ENCODE measurements at places on chromosomes 11 and 22.

GRCh38 chr22:44143105-44143474 is 37.6 kb upstream of the PARVG start:
- DNase-seq, result no peak

DNA sequence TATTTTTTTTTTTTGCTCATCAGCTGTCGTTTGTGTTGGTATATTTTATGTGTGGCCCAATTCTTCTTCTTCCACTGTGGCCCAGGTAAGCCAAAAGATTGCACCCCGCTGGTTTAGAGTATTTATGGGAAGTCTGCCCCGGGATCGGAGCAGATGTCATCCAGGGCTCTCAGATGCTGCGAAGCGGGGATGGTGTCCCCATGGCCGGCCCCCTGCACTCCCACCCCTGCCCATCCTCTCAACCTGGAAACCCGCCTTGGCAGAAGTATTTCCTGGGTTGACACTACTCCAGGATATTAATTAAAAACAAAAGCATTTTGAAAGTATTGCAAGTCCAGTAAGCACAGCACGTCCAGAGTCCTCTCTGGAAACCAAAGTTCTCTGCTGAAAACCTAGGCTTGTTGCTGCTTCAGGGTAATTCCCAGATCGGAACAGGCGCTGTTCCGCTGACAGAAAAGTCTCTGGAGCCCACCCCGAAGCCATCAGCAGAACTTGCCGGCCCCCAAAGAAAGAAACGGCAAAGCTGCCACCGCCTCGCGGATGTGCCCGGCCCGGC is 833 bp downstream of the SCUBE2 start:
- no peak for DNase-seq

GRCh38 chr11:47355283-47356128 is 3.0 kb upstream of the MYBPC3 start:
- no peak for DNase-seq

GRCh38 chr22:48072777-48073176 is 1310.3 kb downstream of the TBC1D22A start:
- no peak for DNase-seq

GRCh38 chr11:57248780-57249383 is 11.8 kb upstream of the APLNR start:
- no peak for DNase-seq

GRCh38 chr22:48806227-48806781 is 1021.4 kb downstream of the BRD1 start:
- no peak for DNase-seq

DNA sequence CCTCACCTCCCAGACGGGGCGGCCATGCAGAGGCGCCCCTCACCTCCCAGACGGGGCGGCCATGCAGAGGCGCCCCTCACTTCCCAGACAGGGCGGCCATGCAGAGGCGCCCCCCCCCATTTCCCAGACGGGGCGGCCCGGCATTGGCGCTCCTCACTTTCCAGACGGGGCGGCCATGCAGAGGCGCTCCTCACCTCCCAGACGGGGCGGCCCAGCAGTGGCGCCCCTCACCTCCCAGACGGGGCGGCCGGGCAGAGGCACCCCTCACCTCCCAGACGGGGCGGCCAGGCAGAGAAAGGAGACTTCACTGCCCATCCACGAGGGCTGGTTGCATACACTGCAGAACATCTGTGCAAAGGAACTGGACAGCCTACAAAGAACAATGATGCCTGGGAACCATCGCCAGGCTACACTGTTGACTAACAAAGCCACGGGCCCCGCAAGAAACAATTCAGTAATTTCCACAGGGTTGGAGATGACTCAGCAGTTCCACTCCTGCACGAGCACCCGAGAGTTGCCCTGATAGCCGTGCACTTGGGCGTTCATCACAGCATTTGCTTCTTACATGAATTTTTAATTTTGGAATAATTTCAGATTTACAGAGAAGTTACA is 58.7 kb downstream of the CTTN start:
- DNase-seq, result no peak

GRCh38 chr22:26619510-26619909 is 1.7 kb upstream of the CRYBB1 start:
- no peak for DNase-seq

GRCh38 chr22:48807155-48807554 is 1020.5 kb downstream of the BRD1 start:
- no peak for DNase-seq

DNA sequence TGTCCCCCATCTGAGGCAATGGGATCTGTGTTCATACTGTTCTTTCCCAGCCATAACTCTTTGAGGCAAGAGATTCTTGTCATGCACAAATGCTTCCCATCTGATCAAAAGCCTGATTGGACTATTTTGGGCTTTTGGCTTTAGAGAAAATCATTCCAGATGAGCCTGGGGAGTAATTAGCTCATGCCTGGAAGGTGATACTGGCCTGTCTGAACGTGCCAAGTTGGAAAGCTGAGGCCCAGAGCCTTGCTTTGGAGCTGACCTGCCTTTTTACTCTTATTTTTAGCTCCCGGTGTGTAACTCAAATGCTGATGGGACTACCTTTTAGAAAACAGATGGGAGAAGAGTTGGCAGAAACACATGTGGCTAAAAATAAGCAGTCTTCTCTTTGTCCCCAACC is 105.0 kb downstream of the DBX1 start:
- no peak for DNase-seq

DNA sequence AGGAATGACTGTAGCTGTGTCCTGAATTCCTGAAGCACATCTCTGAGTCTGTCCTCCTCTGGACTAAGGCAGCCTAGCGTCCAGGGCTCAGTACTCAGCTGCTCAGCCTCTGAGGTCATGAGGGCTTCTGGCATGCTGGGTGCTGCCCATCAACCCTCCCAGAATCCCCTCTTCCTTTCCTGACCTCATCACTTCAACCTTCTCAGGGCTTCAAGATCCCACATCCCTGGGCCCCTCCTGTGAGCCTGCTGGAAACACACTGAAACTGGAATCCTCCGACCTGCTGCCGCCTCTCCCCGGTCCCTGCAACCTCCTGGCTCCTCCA is 803 bp downstream of the KRTAP5-8 start:
- DNase-seq, result no peak

DNA sequence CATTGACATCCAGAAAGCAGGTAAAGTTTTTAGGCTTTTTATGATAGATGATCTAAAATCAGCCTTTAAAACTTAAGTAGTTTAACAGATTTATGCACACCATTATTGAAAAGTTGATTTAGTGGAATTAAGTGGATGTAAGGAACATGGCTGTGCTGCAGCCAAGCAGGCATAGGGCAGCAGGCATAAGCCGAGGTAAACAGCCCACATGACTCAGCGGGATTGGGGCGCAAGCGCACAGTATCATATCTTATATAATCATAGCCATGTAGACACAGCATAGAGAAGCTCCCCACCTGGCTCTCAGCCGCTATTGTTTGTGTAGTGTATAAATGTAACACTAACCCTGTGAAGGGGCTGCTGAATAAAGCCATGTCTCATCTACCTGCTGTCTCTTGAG is 157.5 kb downstream of the WNT11 start:
- DNase-seq, result no peak

DNA sequence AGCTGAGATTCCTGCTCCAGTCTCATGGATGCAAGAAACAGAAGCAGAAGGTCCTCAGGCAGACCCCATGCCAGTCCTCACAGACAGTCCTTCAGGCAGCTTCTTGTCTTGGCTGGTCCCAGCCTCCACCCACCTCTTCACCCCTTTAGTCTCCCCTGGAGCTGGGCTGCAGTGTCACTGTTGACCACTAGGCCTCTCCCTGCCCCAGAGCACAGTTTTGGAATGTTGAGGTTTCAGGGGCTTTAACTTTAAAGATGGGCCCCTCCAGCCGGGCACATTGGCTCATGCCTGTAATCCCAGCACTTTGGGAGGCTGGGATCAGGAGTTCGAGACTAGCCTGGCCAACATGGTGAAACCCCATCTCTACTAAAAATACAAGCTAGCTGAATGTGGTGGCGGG is 39.5 kb upstream of the GCAT start:
- DNase-seq, result no peak

GRCh38 chr11:86741484-86741835 is 58.9 kb upstream of the PRSS23 start:
- no peak for DNase-seq

- DNase-seq, result no peak
Observed at GRCh38 chr11:3939651-3940190, 84.3 kb downstream of the STIM1 start.

- no peak for DNase-seq
Observed at GRCh38 chr11:128412847-128413791, 174.2 kb downstream of the ETS1 start.

GRCh38 chr11:3087821-3088800 is 30.9 kb upstream of the CARS1 start:
- no peak for DNase-seq

GRCh38 chr22:43546186-43546585 is 134.4 kb downstream of the MPPED1 start:
- no peak for DNase-seq

GRCh38 chr11:10493041-10493663 is 38.1 kb downstream of the AMPD3 start:
- DNase-seq, result no peak

- DNase-seq, result no peak
Observed at GRCh38 chr11:31818874-31819331, 7.8 kb upstream of the PAX6 start.

GRCh38 chr22:28009272-28009827 is 90.3 kb upstream of the PITPNB start:
- DNase-seq, result peak; percentile 69

DNA sequence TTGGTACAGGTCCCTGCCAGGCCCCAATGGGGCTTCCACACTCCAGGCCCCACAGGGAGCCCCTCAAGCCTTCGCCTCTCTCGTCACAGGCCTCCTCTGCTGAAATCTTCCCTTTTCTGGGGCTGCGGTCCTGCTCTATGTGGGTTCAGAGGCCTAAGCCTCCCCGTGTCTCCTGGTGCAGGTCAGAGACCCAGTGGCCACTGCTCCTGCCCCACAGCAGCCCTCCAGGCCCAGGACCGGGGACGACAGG is 5.9 kb upstream of the IFITM3 start:
- DNase-seq, result no peak

GRCh38 chr11:31720225-31720624 is 90.9 kb downstream of the PAX6 start:
- DNase-seq, result no peak

- DNase-seq, result no peak
Observed at GRCh38 chr11:73270016-73270854, 1.9 kb upstream of the P2RY6 start.

GRCh38 chr11:30749268-30749667 is 163.1 kb upstream of the MPPED2 start:
- no peak for DNase-seq

DNA sequence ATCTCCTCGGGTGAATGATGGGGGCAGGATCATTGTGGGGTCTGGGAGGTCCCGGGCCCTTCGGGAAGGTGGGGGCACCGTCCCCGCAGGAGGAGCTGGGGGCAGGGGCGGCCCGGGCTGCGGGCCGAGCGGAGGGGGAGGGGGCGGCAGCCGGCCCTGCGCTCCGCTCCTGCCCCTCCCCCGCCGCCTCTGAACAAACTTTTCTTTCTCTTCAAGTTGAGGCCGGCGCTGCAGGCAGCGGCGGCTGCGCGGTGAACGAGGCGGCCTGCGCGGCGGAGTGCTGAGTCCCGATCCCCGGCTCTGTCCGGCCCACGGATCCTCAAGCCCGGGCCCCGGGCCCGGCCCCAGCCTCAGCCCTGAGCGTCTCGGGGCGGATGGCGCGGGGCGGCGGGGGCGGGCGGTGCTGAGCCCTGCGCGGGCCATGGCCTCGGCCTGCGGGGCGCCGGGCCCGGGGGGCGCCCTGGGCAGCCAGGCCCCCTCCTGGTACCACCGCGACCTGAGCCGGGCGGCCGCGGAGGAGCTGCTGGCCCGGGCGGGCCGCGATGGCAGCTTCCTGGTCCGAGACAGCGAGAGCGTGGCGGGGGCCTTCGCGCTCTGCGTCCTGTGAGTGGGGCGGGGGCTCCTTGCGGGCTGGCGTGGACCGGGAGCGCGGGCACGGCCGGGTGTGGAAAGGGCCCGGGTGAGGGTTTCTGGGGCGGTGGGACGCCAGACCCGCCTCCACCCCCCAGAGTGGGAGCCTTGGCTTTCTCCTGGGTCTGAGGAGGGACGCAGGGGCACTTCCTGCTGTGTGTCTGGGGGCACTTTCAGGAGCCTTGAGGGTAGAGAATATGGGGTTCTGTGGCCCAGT is at the start of gene INPPL1:
Gene INPPL1 (plus strand): TSS at position 204 of the 847 bp plus-strand sequence. CDS start 218 bp downstream, at position 422.
- peak; percentile 22 for DNase-seq

DNA sequence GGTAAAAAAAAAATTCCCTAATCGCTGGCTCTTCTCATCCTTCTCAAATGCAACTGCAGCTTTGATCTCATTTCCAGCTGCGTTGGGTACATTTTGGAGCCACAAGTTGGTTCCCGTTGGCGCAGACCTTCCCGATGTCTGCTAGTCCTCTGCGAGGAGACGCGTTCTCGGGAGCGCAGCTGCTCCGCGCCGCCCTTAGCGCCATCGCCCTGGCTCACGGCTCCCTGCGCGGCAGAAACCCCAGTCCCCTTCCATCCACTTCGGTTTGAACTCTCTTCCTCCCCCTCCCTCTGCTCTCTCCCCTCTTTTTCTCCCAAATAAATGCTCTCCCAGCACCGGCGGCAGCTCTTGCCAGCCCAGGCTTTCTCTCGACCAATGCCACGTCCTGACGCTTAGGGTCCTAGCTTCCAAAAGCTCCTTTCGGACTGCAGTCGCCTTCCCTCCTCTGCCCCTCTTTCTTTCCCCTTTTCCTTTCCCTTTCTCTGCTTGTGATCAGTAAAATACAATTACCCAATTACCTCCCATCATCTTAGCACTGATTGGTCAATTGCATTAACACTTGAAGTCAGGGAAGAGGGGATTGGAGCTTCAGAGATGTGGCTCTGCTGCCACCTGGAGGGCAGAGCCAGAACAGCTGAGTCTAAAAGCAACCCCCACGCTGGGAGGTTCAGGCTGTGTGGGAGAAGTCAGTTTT is 1165.7 kb downstream of the LRRC4C start:
- DNase-seq, result no peak

DNA sequence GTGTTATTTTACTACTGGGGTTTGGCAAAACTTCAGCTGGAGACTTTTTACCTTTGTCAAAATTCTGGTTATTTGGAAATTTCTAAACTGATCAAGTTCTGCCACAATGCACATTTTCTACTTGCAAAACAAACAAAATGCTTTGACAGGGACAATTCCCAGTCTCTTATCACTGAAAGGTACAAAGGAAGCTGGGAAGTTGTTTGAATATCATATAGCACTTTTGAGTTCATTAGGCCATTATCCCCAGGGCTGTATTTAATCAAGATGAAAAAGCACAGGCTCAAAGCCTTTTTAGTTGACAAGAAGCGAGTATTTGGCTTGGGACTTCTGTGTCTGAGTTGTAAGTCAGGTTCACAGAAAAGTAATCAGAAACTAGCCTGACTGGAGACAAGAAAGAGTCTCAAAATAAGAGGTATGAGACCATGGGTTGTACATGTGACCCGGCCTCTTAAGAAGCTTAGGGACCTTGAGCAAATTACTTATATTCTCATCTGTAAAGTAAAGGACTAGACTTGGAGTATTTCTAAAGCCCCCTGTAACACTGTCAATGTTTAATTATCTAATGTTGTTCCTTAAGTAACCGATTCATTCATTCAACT is 2.9 kb upstream of the HORMAD2 start:
- DNase-seq, result no peak

GRCh38 chr11:86515297-86516094 is 140.8 kb downstream of the CCDC81 start:
- DNase-seq, result no peak

GRCh38 chr11:69974528-69974927 is 103.6 kb upstream of the ANO1 start:
- DNase-seq, result no peak

- DNase-seq, result no peak
Observed at GRCh38 chr11:77113382-77114088, 10.9 kb downstream of the OMP start.

- no peak for DNase-seq
Observed at GRCh38 chr11:78567209-78567608, 7.5 kb downstream of the NARS2 start.

Data from CD4-positive, alpha-beta T cell treated with Interleukin-15 for 4 hours (primary cell).